ENCODE measurements at places on chromosomes 7 and 10. TPM values are rescaled to one million over a fixed set of nuclear protein-coding genes. Genes with fewer than 3 reads are reported as not detected.

The THNSL1 gene
- total RNA-seq, result 0.71 TPM

The LRRN3 gene
- 8.4 TPM for total RNA-seq

- no peak for DNase-seq
These were observed 189.0 kb upstream of the SH2B2 start for GRCh38 chr7:102097601-102098161.

DNA sequence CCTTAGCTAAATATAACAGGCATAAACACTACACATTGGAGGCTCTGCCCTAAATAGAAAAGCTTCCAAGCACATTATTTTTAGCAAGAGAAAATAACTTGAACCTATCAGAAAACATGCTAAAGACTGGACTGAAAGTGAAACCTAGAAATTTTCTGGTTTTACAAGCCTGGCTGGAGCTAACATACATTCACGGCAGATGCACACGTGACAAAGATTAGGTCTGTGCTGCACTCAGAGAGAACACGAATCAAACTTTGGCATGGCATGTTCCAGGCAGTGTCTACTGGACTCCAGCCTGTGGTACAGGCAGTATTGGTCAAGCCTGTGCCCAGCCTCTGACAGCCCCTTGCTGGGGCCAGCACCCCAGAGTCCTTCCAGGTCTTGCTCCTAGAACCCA is 94.1 kb upstream of the PCBD1 start:
- no peak for DNase-seq

DNA sequence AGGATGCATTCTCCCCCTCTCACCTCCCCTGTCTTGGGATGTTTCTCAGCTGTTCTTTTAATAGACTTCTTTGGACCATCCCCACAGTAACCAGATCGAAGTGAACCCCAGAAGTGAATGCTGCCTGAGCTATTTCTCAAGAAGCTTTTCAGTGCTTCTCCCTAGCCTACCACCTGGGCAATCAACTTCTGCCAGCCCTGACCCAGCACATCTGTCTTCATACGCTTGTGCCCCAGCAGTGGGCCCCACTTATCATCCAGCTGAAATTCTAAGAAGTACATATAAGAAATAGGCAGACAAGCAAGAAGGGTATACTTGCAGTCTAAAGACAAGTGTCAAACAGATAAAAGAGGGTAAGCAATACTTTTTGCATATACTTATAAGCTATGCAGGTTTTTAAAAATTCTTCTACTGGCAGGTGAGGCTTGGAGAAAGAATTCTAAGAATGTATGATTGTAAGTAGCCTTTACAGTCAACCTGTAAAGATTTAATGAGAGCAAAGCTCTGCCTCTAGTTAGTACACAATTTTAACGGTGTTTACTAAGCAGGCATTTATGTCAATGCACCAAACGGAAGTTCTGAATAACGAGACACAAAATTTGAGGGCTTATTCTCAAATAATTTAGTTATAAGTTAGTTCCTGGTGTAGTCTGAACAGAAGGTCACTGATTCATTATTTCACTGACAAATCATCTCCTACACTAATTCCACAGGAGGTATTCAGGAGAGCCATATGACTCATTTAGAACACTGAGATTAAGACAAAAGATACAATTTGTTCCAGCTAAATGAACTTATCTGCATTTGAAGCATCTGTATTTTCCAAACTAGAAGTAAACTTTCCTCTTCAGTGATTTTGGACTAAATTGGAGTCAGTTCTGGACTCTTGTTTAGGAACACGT is 83.3 kb downstream of the RNLS start:
- no peak for DNase-seq

DNA sequence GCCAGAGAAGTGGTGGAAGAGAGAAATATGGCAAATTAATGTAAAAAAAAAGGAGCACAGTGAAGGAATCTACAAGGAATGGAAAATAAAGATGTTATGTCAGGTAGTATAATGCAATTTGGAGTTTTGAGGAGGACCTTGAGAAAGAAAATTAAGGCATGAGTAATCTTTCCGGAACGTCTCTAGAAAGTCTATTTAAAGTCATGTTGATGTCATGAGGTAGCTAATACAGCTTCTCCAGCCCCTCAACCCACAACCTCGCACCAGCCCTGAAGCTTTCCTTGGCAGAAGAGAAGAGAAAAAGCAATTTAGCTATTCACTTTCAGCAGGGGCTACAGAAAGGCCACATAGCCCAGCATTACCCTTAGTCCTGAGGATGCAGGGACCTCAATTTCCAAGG is 22.5 kb downstream of the TRDMT1 start:
- DNase-seq, result no peak

DNA sequence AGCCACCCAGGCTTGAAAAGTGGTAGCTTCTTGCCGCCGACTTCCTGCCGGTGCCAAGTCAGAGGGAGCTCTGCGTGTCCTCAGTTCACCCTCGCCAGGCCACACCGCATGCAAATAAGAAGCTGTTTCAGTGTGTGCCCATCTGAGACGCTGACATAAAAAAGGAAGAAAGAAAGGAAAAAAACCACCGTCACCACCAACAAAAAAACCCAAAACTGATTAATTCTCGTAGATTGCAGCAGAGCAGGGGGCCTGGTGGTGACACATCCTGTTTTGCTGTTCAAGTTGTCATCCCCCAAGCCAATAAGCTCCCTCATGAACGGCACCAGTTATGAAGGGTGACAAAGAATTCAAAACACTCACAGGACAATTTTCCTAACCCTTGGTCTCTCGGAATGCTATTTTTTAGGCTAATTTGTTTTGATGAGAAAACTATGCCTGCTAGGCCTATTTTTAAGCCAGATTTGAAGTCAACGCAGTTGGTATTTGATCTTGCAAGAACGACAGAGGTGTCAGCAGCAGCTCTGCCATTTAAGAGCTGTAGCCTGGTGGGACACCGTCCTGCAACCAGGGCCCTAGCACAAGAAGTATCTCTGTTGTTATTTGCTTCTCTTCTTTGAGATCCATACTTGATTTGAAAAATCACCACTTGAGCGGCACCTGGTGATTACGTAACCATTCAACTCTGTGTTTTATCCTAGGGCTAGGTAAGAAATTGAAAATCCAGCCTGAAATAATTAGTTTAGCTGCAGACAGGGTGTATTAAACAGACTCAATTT is 145.6 kb downstream of the PFKFB3 start:
- DNase-seq, result peak; percentile 94

Measured in CD8-positive, alpha-beta T cell (primary cell).